CD4-positive, alpha-beta T cell (primary cell): ENCODE measurements at places on chromosomes 3 and 15.

DNA sequence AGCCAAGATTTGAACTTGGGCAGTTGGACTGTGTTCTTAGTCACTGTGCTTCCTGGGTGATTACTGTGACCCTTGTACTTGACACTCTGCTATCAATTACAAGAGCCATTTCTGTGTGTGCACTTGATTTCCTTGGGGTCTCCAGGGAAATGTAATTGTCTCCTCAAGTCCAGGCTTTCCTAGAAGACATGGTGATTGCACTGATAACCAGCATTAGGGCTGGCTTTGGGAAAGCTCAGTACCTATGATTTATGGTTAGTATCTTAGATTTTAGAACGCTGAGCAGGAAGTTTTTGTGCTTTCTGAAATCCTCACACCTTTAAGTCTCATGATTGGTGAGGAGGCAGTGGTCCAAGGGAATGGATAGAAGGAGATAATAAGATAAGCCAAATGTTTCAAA is 1.6 kb upstream of the CLDN11 start:
- peaks cover 26% of the 10 kb centered on the region for H3K27me3 ChIP-seq
- H3K4me3 ChIP-seq: no peak overlapping the region
- peaks cover 23% of the 10 kb centered on the region for H3K4me1 ChIP-seq
- no peaks in the 10 kb centered on the region for H3K36me3 ChIP-seq
- DNase-seq: no peak

GRCh38 chr3:191795196-191795595 is 334.2 kb downstream of the PYDC2 start:
- H3K4me1 ChIP-seq: no peaks in the 10 kb centered on the region
- H3K27me3 ChIP-seq: no peaks in the 10 kb centered on the region
- no peak overlapping the region for H3K27ac ChIP-seq
- DNase-seq: no peak
- no peaks in the 10 kb centered on the region for H3K36me3 ChIP-seq

DNA sequence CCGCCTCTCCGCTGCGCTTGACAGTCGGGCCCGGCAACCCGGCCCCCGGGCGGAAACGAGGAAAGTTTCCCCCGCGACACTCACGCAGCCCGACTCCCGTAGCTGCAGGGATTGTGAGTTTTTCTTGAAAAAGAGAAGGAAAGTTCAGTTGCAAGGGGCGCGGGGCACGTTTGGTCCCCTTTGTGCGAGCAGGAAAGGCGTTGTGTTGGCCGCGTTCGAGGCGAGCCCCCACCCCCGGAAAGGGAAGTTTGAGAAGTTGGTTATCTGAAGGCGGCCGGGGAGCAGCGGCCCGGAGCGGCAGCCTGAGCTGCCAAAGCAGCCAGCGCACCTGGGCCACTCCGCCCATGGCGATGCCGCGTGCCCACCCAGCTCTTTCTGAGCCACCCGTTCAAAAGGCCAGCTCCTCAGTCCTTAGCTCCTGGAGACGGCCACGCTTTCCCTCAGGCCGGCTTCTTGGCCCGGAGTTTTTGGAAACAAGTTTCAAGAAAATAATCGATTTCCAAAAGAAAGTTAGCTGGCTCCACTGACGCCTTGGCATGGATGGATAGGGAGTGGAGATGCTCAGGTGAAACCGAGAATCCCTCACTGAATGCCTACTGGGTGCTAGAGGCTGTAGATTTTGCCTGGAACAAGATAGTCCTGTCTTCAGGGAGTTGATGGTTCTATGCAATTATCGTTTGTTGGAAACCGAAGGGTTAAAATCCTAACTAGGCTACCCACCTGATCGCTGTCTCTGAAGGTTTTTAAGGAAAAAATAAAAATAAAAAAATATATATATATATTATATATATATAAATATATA is 832 bp downstream of the TGFBR2 start:
- peak overlapping the region; percentile 73 for H3K4me3 ChIP-seq
- peaks cover 33% of the 10 kb centered on the region for H3K4me1 ChIP-seq
- no peaks in the 10 kb centered on the region for H3K36me3 ChIP-seq
- H3K27me3 ChIP-seq: no peaks in the 10 kb centered on the region
- DNase-seq: peak; percentile 75
- H3K27ac ChIP-seq: peak overlapping the region; percentile 61

GRCh38 chr15:74955796-74956647 is 550 bp downstream of the RPP25 start:
- H3K4me3 ChIP-seq: peak overlapping the region; percentile 25
- DNase-seq: peak; percentile 38
- peaks cover 37% of the 10 kb centered on the region for H3K27me3 ChIP-seq
- no peaks in the 10 kb centered on the region for H3K36me3 ChIP-seq
- H3K4me1 ChIP-seq: peaks cover 41% of the 10 kb centered on the region

GRCh38 chr3:39273119-39273518 is 6.7 kb downstream of the CX3CR1 start:
- no peak for DNase-seq
- H3K27me3 ChIP-seq: no peaks in the 10 kb centered on the region
- H3K4me3 ChIP-seq: no peak overlapping the region
- no peaks in the 10 kb centered on the region for H3K36me3 ChIP-seq
- no peak overlapping the region for H3K27ac ChIP-seq

GRCh38 chr3:98977520-98977919 is 76.0 kb upstream of the DCBLD2 start:
- no peak overlapping the region for H3K4me3 ChIP-seq
- no peaks in the 10 kb centered on the region for H3K36me3 ChIP-seq
- no peak for DNase-seq

DNA sequence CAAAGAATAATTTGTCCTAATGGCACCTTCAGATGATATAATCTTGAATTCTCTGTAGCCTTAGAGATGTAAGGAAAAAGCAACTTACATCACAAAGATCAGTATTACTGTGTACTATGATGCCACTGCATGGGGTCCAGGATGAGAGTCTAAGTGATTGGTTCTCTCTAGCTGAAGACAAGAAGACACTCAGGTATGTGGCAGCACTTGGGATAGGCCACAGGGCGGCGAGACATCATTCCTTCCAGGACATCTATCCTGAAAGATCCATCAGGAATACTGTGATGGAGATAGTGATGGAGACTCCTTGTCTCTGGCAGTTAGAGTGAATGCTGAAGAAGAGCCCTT is 2.5 kb downstream of the CD200 start:
- DNase-seq: no peak
- H3K27ac ChIP-seq: no peak overlapping the region
- no peaks in the 10 kb centered on the region for H3K27me3 ChIP-seq
- H3K4me1 ChIP-seq: peaks cover 13% of the 10 kb centered on the region
- no peaks in the 10 kb centered on the region for H3K36me3 ChIP-seq
- H3K4me3 ChIP-seq: no peak overlapping the region

GRCh38 chr3:58502872-58503271 is 11.0 kb downstream of the KCTD6 start:
- no peaks in the 10 kb centered on the region for H3K4me1 ChIP-seq
- peaks cover 38% of the 10 kb centered on the region for H3K36me3 ChIP-seq
- no peaks in the 10 kb centered on the region for H3K27me3 ChIP-seq

GRCh38 chr3:66486202-66486601 is 14.6 kb downstream of the LRIG1 start:
- H3K4me1 ChIP-seq: peaks cover 71% of the 10 kb centered on the region
- DNase-seq: no peak
- H3K27ac ChIP-seq: no peak overlapping the region
- H3K36me3 ChIP-seq: no peaks in the 10 kb centered on the region
- H3K4me3 ChIP-seq: no peak overlapping the region

DNA sequence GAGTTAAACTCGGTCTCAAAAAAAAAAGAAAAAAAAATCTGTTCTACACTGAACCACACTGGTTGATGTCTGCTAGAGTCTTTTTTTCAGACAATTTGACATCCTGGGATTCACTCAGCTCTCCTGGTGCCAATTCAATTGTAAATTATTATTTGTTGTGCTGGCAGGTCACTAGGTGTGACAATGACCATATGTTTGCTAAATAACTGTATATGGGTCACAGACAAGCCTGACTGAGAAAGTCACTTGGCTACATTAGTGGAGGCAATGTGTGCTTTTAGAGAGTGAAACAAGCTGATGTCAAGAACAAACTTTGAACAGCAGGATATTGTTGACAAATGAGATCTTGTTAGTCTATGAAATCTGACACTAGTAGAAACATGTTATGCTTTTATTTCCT is 1379.1 kb downstream of the ZPLD1 start:
- no peaks in the 10 kb centered on the region for H3K27me3 ChIP-seq
- H3K4me3 ChIP-seq: no peak overlapping the region
- DNase-seq: no peak
- no peaks in the 10 kb centered on the region for H3K36me3 ChIP-seq
- H3K27ac ChIP-seq: no peak overlapping the region

GRCh38 chr15:74328331-74329056 is 39.0 kb downstream of the CYP11A1 start:
- H3K36me3 ChIP-seq: no peaks in the 10 kb centered on the region
- H3K27me3 ChIP-seq: no peaks in the 10 kb centered on the region
- DNase-seq: no peak
- peaks cover 6% of the 10 kb centered on the region for H3K4me1 ChIP-seq

DNA sequence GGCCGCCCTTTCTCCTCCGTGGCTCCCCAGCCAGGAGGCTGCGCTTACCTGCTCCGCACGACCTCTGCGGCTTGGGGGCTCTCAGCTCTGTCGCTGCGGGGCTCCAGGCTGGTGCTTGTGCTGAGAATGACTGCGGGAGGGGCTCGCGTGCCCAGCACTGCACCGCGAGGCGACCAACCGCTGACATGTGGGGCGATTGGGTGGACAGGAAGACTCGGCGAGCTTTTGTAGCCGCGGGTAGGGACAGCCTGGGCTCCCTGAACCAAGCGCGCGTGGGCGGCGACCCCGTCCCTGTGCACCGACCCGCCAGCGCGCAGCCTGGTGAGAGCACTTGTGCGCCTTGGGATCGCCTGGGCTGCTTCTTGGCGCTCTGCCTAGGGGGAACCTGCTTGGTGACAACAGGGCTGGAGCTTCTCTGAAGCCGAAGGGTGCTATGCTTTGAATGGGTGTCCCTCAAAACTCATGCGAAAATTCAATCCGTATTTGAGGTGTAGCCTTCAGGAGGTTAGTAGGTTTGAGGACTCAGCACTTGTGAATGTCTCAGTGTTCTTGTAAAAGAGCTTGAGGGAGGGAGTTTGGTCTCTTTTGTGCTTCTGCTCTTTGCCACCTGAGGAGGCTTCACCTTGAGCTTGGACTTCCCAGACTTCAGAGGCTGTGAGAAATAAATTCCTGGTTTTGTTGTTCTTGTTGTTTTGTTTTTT is 50.4 kb downstream of the IL12A start:
- H3K27ac ChIP-seq: no peak overlapping the region
- DNase-seq: no peak
- no peak overlapping the region for H3K4me3 ChIP-seq
- H3K4me1 ChIP-seq: peaks cover 6% of the 10 kb centered on the region
- H3K27me3 ChIP-seq: peaks cover 27% of the 10 kb centered on the region
- H3K36me3 ChIP-seq: no peaks in the 10 kb centered on the region

DNA sequence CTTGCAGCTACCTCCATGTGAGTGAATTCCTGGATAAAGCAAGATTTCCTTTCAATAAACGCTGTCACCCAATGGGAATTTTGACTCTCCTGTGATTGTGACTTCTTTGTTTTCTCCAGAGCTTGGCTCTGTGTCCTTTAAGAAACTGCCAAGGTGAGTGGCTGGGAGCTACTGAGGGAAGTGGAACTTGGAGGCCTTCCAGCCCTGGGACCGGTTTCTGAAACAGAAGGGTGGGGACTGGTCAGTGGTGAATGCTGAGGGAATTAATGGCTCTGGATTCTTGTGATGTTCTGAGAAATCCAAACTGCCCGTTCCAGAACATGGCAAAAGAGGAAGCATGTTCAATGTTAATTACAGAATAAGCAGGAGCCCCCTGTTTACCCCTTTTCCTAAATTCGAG is 41.1 kb upstream of the MYZAP start:
- H3K36me3 ChIP-seq: no peaks in the 10 kb centered on the region
- H3K4me1 ChIP-seq: no peaks in the 10 kb centered on the region
- peaks cover 2% of the 10 kb centered on the region for H3K27me3 ChIP-seq
- no peak for DNase-seq
- H3K27ac ChIP-seq: no peak overlapping the region

- no peak overlapping the region for H3K27ac ChIP-seq
- no peaks in the 10 kb centered on the region for H3K36me3 ChIP-seq
- H3K4me1 ChIP-seq: no peaks in the 10 kb centered on the region
- no peak overlapping the region for H3K4me3 ChIP-seq
- H3K27me3 ChIP-seq: no peaks in the 10 kb centered on the region
Measured at GRCh38 chr15:56339594-56339993, 25.6 kb upstream of the TEX9 start.

GRCh38 chr3:173869766-173870165 is 472.2 kb downstream of the NLGN1 start:
- H3K36me3 ChIP-seq: no peaks in the 10 kb centered on the region
- no peaks in the 10 kb centered on the region for H3K27me3 ChIP-seq
- no peak for DNase-seq
- no peak overlapping the region for H3K4me3 ChIP-seq

GRCh38 chr3:87246662-87247429 is 19.7 kb downstream of the CHMP2B start:
- no peak overlapping the region for H3K27ac ChIP-seq
- H3K36me3 ChIP-seq: peaks cover 36% of the 10 kb centered on the region
- no peak for DNase-seq
- no peaks in the 10 kb centered on the region for H3K4me1 ChIP-seq
- no peak overlapping the region for H3K4me3 ChIP-seq
- H3K27me3 ChIP-seq: no peaks in the 10 kb centered on the region

GRCh38 chr3:60055765-60056164 is 1005.9 kb upstream of the CFAP20DC start:
- H3K36me3 ChIP-seq: peaks cover 5% of the 10 kb centered on the region
- no peaks in the 10 kb centered on the region for H3K27me3 ChIP-seq
- H3K27ac ChIP-seq: no peak overlapping the region
- H3K4me1 ChIP-seq: peaks cover 11% of the 10 kb centered on the region

DNA sequence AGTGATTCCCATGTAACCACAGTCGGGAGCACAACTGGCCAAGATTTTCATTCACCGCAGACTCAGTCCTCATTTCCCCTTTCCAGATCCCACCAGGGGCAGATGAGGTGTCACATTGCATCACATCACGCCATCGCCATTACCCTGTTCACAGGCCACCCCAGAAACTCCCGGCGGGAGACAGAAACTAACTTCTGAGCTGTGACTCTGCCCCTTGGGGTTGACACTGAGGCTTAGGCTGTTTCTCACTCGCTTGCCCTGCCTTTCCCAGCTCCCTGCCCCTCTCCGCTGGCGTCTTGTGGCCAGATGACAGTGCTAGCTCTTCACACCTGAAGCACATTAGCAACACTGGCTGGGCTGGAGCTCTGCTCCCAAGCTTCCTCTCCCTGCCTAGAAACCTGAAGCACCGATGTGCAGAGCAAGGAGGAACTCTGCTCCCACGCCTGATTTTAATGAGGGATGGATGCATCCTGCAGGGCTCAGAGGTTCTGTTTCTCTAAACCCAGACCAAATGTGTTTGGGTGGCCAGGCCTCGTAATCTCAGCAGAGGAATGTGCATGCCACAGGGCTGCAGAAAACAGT is 88.8 kb upstream of the CTDSPL start:
- no peak overlapping the region for H3K4me3 ChIP-seq
- H3K4me1 ChIP-seq: no peaks in the 10 kb centered on the region
- no peaks in the 10 kb centered on the region for H3K27me3 ChIP-seq
- H3K36me3 ChIP-seq: no peaks in the 10 kb centered on the region
- H3K27ac ChIP-seq: no peak overlapping the region
- DNase-seq: no peak
